ENCODE measurements at places on chromosomes 2 and 18.

DNA sequence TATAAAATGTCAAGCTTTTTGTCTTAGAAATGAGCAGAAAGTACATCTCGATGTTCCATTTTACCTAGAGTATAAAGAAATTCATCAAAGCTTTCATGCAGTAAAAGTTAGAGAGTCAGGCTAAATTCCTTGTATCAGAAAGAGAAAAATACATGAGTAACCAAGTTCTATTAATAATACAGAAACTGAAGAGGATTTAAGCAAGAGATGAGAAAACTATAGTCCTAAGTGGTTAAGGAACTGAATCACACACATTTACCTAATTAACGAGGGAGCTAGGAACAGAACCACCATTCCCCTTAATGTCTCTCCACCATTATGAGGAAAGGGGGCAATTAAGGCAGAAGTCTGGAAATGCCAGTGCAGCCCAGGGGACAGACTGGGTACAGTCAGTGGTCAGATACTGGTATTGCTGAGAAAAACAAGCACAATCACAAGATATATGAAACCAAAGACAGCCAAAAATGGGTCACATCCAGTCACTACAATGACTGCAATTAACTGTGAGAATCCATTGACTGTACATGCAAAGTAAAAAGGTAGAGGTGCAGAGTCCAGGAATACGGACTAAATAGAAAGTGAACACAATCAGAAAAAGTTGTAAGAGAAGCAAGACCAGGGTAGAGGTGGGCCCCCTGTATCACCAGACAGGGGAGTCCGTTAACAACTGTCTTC lies 23.9 kb downstream of the MAP4K3 start:
- no peak for DNase-seq

DNA sequence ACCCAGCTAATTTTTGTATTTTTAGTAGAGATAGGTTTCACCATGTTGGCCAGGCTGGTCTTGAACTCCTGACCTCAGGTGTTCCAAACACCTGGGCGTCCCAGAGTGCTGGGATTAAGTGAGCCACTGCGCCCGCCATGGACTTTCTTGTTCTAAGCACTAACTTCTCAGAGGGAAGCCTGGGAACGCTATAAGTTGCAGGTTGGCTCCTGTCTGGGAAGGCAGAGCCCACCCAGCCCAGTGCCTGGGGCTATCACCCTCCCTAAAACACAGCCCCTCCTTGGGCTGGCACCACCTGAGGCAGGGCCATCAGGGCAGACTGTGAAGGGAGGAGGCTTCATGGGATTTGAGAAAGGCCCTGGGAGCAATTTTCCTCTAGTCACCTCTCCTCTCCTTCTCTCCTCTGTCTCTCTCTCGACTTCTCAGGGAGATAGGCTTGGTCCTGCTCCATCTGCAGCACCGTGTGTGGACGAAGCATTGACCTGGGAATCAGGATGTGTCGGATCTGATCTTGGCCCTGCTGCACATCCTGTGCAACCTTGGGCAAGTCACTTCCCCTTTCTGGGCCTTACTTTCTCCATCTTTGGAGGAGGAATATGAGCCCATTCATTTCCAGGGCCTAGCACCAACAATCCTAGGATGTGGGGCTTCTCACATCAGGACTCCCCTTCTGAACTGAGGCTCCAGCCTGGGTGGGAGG lies 10.9 kb downstream of the PSD4 start:
- no peak for DNase-seq

- no peak for DNase-seq
Observed at GRCh38 chr2:2686222-2686621, 355.1 kb upstream of the MYT1L start.

DNA sequence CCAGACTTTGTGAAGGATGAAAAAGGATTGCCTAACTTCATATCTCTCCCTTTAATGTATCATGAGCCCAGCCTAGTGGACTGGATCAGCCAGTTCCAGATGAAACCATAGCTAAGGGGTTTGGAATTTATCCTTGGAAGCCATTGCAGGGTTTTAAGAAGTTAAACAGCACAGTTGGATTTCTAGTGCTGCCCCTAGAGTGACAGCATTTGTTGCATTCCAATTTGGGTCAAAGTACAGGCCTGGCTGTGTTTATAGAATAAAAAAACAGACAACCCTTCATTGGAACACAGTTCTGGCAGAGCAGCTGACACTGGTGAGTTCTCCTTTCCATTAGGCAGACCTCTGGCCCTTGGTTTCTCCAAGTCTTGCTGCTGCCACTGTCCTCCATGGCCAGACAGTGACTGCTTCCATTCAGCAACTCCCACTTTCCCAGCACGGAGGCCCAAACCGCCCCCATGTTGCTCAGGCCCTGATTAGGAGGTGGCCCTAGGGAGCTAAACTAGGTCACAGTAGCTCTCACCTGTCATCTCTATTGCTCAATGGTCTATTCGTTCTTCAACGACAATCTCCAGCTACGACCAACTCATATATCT lies 8.0 kb downstream of the GPR39 start:
- no peak for DNase-seq

- DNase-seq, result no peak
Observed at GRCh38 chr2:104120171-104120570, 733.7 kb upstream of the POU3F3 start.

- no peak for DNase-seq
Observed at GRCh38 chr2:138782383-138782782, 2.2 kb upstream of the NXPH2 start.

- DNase-seq, result no peak
Observed at GRCh38 chr2:196783431-196784094, 15.9 kb downstream of the GTF3C3 start.

DNA sequence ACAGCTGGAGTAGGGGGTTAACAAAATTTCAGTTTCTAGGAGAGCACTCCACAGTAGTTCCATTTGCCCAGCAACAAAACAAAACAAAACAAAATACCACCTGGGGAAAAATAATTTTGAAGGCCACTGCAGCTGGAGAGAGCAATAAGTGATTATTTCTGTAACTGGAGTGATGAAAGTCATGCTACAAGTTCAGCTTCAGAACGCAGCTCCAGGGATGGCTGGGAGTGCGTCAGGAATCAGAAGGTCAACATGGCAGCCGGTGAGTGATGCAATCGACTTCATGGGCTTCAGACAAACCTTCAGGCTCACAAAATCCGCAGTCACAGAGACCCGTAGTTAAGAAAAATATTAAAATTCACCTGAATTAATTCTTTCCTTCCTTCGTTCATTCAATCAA lies 41.0 kb downstream of the ABHD3 start:
- DNase-seq, result no peak

GRCh38 chr2:102350137-102350793 lies 5.3 kb upstream of the IL18R1 start:
- DNase-seq, result no peak

- DNase-seq, result no peak
Observed at GRCh38 chr18:7579176-7579917, 12.2 kb downstream of the PTPRM start.

DNA sequence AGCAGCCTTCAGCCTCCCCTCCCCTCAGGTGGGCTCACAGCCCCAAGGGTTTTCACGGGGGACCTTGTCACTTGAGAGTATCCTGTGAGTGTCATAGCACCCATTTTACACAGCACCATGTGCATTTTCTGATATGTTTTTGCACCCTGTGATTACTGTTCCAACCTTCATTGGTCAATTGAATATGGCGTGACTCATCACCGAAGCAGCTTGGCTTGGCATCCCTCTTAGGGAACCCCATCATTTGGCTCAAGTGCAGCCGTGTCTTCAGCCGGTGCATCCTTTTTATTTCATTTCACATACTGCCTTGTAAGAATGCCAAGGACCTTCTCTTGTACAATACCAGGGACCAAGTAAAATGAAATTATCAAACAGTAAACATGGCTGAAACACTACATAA lies 57.6 kb downstream of the NPAS2 start:
- DNase-seq, result no peak

DNA sequence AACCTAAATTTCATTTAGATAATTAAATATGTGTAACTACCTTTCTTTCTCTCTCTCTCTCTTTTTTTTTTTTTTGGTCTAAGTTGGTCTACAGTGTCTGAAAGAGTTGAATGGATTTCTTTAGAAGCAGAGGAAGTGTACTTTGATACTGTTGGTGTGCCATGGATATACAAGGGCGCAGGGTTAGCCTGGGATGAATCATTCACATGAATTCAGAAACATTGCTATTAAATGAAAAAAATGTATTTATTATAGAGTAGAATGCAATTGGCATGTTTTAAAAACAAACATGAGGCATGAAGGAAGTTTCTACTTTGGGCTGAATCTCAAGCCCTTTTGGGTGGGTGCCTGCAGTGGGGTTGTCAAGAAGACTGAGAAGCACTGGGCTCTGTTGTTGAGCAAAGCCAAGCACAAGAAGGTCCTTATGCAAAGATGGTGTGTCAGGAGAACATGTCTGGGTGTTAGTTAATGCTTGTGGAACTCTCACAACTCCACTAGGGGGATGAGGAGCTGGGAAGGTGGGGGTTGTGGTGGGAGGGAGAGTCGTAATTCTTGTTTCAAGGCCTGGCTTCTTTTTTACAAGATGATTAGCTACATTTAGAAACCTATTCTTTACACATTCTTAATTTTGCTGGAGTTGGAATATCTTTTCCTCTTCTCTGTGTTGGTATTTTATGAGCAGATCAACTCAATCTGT lies 57.9 kb downstream of the LYPD6 start:
- no peak for DNase-seq

DNA sequence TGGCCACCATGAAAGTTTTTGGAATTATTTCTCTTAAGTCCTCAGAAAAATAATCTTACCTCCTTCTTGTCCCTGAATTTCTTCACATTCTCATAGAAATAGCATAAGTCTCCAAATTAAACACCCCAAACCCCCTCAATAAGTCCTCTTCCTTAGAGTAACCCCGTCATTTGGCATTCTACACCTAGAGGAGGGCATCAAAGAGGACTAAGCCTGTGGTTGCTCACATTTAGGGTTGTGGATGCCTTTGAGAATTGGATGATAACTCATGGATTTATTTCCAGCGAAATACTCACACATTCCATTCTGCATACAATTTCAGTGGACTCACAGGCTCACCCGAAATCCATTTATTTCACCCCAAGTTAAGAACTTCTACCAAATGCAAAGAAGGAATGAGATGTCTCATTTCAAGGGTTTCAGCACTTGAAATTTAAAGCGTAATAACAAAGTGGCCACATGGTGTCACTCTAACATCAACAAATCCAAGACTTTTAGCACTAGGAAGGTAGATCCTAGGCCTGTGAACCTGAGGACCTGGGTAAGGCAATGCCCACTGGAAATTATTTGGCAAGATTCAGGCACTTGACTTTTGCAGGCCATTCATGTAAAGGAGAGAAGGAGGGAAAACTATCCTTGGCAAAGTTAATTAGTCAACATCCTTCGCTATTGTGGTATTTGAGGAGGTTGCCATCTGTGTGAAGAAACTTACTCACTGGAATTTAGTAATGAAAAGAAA lies 24.6 kb downstream of the DYTN start:
- DNase-seq, result no peak
